ENCODE measurements at places on chromosomes 7 and 10. TPM values are rescaled to one million over a fixed set of nuclear protein-coding genes. Genes with fewer than 3 reads are reported as not detected.

DNA sequence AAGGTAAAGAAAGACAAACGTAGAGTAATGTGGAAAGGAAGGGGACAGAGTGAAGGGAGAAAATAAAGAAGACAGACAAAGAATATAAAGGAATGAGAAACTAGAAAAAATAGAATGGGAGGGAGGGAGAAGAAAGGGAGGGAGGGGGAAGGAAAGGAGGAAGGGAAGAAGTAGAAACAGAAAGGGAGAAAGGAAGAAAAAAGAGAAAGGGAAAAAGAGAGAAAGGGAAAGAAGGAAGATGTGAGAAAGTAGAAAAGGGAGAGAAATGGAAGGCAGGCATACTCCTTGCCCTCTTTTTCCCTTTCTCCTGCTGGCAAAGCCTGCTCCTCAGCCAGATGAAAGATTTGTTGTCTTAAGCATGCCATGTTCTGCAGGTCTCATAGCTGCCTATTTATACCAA is 1137.8 kb upstream of the C7orf33 start:
- no peaks in the 10 kb centered on the region for H3K27me3 ChIP-seq
- H3K36me3 ChIP-seq, result no peaks in the 10 kb centered on the region
- no peak overlapping the region for H3K4me3 ChIP-seq
- H3K4me1 ChIP-seq, result no peaks in the 10 kb centered on the region

DNA sequence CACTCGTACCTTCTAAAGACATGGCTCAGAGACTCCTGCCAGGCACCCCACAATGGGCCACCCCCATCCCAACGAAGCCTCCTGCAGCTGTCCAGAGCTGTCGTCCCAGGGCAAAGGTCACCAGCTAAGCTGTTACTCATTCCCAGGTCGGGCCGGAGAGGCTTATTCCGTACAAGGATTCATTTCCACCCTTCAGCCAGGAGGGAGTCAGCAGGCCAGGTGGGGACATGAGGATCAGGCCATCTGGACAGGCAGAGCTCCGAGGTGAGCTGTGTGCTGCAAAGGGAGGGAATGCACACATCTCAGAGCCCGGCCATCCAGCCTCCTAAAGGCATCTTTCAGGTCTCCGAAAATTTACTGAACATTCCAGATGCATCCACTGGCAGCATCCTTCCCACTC is 63.9 kb upstream of the NANOS1 start:
- no peaks in the 10 kb centered on the region for H3K27me3 ChIP-seq
- H3K36me3 ChIP-seq, result peaks cover 3% of the 10 kb centered on the region
- H3K4me3 ChIP-seq, result no peak overlapping the region
- DNase-seq, result no peak
- H3K27ac ChIP-seq, result no peak overlapping the region
- H3K4me1 ChIP-seq, result peaks cover 35% of the 10 kb centered on the region

GRCh38 chr7:55105952-55106351 is 87.1 kb downstream of the EGFR start:
- DNase-seq, result no peak
- no peaks in the 10 kb centered on the region for H3K27me3 ChIP-seq
- H3K36me3 ChIP-seq, result peaks cover 4% of the 10 kb centered on the region
- no peak overlapping the region for H3K4me3 ChIP-seq
- no peak overlapping the region for H3K27ac ChIP-seq

- H3K4me3 ChIP-seq, result no peak overlapping the region
- no peak overlapping the region for H3K27ac ChIP-seq
- H3K27me3 ChIP-seq, result no peaks in the 10 kb centered on the region
- no peak for DNase-seq
Measured at GRCh38 chr7:69843653-69844052, 245.4 kb downstream of the AUTS2 start.

The CCDC146 gene
- 15.3 TPM for total RNA-seq
